ENCODE measurements at places on chromosomes 11 and 22.
A peak's percentile ranks its signal among the peaks of the same experiment; 100 is the strongest.

GRCh38 chr11:15035283-15035682 lies 38.1 kb upstream of the CALCB start:
- DNase-seq = no peak

DNA sequence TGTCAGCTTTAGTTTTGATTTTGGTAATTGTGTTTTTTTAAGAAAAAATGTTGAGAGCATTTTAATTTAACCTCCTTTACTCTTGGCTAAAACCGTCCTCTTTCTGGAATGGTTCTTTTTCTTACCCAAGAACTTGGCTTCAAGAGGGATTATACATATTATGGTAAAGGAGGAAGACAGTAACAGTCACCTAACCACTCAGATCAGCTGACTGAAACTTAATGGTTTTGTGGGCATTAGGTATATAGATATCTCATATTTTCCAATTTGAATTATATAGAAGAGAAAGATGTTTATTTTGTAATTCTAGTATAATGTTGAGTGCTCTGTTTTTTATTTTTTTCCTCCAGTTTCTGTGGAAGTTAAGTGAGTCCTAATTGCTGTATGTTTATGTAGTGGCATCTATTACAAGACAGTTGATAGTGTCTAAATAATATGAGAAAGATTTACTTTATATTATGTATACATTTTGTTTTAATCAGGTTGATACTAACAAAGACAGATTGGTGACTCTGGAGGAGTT lies 36.6 kb upstream of the NCR3LG1 start:
- no peak for DNase-seq

DNA sequence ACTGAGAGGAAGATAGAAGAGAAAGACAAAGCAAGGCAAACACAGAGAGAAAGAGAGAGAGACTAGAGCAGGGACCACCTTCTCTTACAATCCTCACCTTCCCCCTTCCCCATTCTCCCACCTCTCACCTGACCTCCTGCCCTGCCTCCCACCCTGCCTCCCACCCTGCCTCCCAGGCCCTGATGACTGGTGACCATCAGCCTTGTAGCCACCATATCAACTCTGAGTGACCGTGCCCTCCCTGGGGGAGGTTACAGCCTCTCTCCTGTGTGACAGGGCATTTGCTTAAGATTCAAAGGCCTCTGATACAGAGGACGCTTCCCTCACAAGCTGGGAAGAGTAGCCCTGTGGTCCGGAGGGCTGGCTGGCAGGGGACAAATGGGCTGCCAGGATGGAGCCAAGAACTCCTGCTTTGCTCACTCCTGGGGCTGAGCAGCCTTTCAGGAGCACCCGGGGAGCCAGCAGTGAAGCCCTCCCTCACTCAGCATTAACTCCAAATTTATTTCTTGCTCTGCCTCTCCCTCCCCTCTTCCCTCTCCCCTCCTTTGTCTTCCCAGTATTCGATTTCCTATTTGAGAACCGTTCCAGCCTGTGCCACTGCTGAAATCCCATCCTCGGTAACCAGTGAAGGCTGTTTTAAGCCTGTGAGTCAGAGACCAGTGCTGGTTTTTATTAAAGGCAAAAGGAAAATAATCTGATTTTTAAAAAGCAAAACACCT lies 125.2 kb upstream of the SYT13 start:
- DNase-seq = no peak

GRCh38 chr11:802693-803466 lies 2.2 kb downstream of the PIDD1 start:
- DNase-seq = no peak

DNA sequence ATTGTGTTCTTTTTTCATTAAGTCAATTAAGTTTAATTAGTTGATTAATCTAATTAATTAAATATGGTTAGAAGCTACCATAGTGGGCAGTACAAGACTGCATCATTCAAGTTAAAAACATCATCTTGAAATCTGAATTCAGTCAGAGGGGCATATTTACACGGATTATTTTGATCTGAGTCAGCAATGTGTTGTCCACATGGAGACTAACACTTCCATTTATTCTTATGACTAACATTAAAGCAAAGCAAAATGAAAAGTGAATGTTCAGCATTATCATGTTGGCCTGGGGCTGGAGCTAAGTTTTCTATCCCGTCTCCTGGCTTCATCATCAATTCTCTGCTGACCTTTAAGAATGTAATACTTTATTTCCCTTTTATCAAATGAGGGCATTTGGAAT lies 17.3 kb downstream of the FLI1 start:
- DNase-seq = no peak

GRCh38 chr22:42066126-42066761 lies 4.4 kb downstream of the NAGA start:
- no peak for DNase-seq

DNA sequence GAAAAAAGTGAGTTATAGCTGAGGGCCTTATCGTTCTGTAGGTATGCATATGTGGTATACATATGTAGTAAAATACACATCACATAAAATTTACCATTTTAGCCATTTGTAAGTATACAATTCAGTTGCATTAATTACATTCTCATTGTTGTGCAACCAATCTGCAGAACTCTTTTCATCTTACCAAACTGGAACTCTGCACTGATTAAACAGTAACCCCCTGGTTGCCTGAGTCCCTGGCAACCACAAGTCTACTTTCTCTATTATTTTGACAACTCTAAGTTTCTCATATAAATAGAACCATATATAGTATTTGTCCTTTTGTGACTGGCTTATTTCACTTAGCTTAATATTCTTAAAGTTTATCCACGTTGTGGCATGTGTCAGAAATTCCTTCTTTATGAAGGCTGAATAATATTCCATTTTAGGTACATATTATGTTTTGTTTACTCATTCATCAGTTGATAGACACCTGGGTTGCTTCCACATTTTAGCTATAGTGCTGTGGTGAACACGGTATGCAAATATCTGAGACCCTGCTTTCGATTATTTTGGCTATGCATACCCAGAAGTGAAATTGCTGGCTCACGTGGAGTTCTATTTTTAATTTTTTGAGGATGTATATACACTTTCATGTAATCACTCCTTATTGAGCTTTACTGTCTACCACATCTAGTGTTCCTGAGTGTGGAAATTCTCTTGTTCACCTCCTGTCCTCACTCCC lies 1.6 kb upstream of the DDX10 start:
- no peak for DNase-seq

DNA sequence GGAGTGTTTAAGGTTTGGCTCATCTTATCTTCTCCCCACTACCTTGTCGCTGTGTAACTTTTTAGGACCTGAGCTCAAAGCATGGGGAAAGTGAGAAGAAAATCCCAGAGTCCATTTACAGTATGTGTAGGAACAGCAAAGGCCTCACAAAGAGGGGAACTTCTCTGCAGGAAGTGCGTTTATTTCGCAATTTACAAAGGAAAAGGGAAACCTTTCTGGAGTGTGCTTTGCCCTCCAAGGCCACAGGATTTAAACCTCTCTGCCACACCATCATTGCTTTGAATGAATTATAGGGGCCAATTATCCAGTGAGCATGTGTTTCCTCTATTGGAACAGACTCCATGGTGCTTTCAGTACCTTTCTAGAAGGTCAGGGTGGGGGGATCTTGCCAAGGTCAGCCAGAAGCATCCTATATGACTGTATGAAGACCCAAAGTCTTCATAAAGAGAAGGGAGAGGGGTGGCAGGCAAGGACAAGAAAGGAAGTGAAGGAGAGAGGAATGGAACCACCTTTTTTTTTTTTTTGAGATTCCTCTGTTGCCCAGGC lies 68.1 kb upstream of the LMO2 start:
- DNase-seq = no peak

GRCh38 chr22:40193429-40194421 lies 16.0 kb downstream of the TNRC6B start:
- no peak for DNase-seq

DNA sequence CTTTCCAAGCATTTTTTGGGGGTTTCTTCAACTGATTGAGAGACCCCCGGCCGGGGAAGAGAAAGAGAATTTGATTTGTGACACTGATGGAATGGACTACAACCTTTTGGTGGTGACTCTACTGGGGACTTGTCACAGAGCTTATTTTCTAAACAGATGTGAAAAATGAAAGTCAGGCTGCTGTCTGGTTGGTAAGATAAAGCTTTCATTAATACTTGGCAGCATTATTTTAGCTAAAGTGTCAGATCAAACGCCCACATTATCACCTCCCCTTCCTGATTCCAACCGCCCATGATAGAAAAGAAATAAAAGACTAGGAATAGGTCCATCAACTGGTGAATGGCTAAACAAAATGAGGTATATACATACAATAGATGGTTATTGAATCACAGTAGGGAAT lies 45.6 kb upstream of the EHF start:
- DNase-seq = no peak

DNA sequence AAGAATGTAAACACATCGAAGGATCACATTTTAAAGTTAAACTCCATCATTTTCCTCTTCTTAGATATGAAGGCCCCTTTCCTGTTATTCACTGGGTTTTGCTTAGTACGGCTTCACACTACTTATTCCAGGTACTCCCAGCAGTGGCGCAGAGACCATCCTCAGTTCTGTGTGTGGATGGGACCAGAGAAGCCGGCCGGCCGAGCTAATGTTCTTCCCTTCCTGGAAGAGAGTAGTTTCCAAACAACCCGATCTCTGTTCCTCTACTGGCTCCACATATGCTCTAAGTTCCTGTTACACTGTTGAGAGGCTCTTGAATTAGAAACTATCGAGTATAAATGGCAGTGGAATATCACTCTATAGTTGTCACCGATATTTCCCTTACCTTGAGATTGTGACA lies 684 bp upstream of the NFRKB start:
- no peak for DNase-seq

GRCh38 chr11:14974515-14975251 lies 2.5 kb upstream of the CALCA start:
- DNase-seq = peak; percentile 46

- DNase-seq = no peak
Measured at GRCh38 chr11:128941573-128942271, 949 bp downstream of the TP53AIP1 start.

DNA sequence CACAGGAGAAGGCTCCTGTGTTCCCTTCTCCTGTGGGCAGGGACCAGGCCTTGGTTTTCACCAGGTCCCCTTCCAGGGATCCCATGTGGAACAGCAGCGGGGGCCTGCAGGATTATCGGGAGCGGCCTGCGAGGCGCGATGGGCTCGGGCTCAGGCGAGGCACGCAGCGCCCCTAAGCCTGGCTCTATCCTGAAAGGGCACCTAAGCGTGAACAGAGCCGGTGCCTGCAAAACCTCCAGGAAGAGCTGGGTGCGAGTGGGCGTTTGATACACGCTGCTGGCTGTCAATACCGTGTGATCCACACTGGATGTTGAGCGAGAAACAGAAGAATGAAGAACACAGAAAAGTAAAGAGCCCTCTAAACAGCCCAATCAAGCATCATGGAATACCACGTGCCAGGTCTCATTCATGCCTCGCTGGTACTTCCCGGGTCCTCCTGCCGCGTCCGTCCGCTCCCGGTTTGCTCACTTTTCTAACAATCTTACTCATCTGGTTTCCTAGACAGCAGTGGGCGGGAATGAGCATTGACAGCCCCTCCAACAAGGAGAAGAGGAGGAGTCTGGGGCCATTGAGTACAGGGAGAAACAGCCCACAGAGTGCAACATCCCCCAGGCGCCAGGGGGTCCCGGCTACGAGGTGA lies 12.5 kb downstream of the OSBPL5 start:
- DNase-seq = no peak

- DNase-seq = no peak
Measured at GRCh38 chr11:100774859-100775258, 87.8 kb downstream of the ARHGAP42 start.
